ENCODE measurements at places on chromosomes 4 and X.
A peak's percentile ranks its signal among the peaks of the same experiment; 100 is the strongest.

- DNase-seq = no peak
Measured at GRCh38 chrX:55056820-55057674, 17.8 kb upstream of the PAGE2B start.

DNA sequence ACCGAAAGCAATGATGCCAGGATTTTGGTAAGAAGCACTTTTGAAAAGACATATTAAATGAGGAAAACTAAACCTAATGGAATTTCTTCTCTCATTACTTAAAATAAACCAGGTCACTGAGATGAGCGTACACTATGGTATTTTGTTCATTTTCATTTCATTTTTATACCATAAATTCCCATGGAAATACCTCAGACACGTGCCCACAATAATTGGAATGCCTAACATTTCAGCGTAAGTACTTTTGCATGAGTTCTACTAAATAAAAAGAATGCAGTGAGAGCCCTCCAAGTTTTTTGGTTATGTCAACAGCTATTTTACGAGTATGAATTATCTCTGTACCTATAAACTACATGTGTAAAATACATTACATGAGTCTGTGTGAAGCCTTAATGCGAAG, 3.2 kb downstream of the CAMK2D start:
- DNase-seq = no peak

- no peak for DNase-seq
Measured at GRCh38 chr4:15040916-15041463, 38.7 kb downstream of the CPEB2 start.

GRCh38 chr4:151753056-151753455, 7.8 kb downstream of the GATB start:
- no peak for DNase-seq

- DNase-seq = no peak
Measured at GRCh38 chr4:67886281-67886680, 2.5 kb upstream of the TMPRSS11D start.

DNA sequence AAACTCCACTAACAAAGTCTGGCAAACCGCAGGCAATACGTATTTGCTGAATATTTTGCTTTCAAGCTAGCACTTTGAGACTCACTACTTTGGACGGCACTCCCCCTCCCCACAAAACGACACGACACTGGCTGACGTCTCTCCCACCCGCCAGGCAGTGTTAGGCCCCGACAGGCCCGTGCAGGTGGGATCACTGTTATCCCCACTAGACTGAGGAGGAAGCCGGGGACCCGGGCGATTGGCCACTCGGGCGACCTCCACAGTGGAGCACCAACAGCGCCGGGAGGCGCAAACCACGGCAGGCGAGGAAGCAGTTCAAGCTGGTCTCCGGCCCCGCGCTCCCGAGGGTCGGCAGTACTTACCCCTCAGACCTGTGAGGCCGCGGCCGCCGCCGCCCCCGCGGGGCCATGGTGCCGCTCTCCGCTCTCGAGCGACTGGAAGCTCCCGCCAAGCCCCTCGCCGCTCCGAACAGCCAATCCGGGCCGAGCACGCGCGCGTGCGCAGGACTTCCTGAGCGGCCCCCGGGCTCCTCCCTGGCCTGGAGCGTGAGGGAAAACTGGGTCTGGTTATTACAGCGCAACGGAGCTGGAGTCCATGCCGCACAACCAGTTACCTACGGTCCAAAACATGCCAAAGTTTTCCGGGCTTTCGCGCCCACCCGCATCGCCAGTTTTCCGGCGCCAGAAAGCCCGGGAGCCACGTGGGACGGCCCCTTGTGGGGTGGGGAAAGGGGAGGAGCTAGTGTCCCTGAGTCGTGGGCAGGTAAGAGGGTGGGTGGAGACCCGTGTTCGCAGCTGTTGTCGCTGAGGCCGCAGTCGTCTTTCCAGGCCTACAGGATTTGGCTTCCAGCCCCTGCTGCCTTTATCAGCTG, at the start of gene CENPU:
Gene CENPU, minus strand, starts transcription at position 443 of the 871 bp plus-strand sequence. Its CDS starts 34 bp downstream, at position 409.
- peak; percentile 100 for DNase-seq

DNA sequence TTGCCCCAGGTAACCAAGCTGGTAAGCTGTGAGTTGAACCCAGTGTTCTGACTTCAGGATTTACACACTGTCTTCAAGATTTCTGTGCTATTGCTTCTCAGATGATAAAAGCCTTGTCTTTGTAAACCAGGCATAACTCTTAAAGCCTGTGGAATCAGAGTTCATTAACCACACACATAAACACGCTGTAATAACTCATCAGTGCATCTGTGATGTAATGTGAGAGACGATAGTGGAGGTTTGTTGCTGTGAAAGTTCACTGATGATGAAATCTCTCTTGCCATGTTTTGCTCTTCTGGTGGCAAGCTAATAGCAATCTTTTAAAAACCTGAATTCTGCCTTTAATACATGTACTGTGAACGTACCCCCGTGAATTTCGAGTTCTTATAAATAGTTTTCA, 41.5 kb downstream of the CLCN4 start:
- DNase-seq = no peak

DNA sequence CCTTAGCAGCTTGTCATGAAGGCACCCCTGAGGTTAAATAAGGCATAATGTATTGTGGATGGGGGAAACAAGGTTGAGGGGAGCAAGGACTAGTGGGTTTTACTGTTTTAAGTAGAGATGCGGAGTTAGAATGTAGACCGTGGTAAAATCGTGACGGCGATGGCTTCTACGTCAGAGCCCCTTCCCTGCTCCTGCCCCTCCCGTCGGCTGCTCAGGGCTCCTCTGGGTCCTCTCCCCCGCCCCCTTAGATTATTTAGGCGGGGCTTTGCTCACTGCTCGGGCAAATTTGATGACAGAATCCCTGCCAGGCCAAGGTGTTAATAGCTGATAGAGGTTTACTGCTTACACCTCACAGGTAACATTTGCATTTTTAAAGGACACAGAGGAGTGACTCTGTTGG, 2.3 kb downstream of the FRMPD3 start:
- no peak for DNase-seq

DNA sequence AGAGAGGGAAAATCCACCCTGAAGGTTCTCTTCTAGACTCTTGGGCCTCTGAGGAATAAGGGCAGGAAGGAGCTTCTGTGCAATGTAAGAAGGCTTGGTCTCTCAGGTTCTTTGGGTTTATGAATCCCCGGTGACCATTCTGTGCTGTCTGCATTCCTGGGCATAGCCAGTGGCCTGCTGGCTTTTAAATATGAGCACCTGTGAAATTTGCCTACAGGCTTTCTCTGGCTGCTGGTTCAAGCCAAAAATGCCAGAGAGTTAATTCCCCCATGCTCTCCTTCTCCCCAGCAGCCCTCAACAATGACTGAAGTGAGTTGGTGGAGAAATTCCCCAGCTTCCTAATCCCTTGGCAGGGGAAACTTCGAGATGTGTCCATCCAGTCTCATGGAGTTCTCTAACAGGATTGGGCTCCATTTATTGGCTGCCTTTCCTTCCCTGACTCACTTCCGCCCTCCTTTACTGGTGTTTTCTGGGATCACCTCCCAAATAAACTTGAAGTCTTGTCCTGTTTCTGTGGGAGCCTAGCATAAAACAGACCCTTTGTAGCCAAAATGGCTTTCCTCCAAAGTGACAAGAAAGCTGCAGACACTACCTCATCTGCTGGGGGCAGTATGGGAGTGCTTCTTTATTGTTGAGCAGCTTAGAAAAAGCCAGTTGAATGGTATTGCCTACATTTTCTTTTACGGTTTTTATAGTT, 179.4 kb upstream of the CASK start:
- DNase-seq = no peak

DNA sequence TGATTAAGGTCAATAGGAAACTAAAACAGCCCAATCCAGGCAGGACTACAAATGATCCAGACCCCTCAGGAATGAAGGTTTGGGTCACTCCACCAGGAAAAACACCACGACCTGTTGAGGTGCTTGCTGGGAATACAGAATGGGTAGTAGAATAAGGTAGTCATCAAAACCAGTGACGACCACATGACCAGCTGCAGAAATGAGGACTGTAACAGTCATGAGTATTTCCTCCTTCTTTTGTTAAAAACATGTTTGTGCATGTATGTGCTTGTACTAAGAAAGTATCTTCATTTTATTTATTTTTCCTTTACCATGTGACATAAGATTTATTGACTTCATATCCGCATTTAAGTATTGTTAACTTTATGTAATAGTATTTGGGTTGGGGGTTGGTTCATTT, 603.5 kb upstream of the NR3C2 start:
- DNase-seq = no peak

DNA sequence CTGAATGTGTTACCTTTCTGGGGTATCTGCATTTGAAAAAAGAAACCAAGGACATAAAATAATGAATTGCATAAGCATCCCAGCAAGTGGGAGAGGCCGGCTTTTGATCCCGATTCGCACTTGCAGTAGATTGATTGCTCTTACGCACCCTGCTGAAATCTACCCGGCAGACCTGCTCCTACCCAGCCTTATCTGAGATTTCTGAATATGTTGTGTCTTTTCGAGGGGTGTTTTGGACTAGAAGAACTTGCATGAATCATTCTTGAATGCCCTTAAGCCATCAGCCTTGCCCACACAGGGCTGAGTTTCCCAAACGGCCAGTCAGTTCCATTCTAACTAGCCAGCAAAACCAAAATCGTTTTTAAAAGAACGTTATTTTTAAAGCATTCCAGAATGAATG, 174.4 kb upstream of the BCOR start:
- no peak for DNase-seq

- peak; percentile 69 for DNase-seq
Measured at GRCh38 chr4:184815046-184815877, 10.5 kb downstream of the ACSL1 start.

Data from spinal cord (tissue), 10 donors.